Articular chondrocyte of knee joint (primary cell): ENCODE measurements at places on chromosomes 16 and 17. TPM values are rescaled to one million over a fixed set of nuclear protein-coding genes. Genes with fewer than 3 reads are reported as not detected.

HBQ1 gene
- total RNA-seq: not detected in 2 replicates

DNAI2 gene
- total RNA-seq: not detected in 2 replicates

SPN gene
- total RNA-seq: not detected in 2 replicates

GLYR1 gene
- total RNA-seq: 44.2 and 45.2 TPM in 2 replicates

FOXC2 gene
- total RNA-seq: 1.6 and 2.7 TPM in 2 replicates
